ENCODE measurements at places on chromosomes 2 and 18.

- no peak for DNase-seq
Observed at GRCh38 chr2:17272170-17272569, 246.1 kb downstream of the RAD51AP2 start.

GRCh38 chr2:86671337-86671981 is 47.8 kb upstream of the RNF103 start:
- peak; percentile 46 for DNase-seq

GRCh38 chr18:45521136-45521535 is 94.1 kb upstream of the SLC14A2 start:
- DNase-seq = no peak

DNA sequence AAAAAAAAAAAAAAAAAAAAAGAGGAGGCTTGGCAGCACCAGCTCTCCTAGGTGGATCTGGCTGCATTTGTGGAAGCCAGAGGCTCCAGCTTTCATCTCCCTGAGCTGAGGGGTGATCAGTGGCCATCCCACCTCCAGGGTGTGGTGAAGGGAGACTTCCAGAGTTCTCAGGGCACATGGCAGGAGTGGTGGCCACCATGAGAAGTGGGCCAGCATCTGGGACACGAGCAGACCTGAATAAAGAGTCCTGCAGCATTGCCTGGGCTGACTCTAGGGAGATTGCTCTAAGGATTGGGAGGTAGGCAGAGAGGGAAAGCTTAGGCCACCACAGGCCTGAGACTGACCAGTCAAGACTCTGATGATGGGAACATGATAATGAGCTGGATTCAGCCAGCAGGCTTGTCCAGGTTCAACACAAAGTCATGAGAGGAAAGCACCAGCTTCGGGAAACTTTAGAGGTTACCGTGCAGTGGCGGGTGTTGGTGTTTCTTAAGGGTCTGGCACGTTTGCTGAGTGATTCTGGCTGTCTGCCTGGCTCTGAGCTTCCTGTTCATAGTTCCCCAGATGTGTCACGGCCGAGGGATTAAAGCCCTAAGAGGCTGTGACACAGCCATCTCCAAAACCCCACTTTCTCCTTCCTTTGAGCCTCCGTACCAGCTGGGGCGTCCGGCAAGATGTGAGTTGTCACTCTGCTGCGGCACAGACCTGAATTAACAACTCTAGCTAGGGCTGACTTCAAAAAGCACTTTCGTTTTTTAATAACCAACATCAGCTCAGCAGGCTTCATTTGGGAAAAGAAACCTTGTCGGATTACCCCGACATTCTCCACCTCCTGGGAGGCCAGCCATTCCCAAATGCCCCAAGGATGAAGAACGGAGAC is 38.3 kb upstream of the IL1R1 start:
- DNase-seq = no peak

- DNase-seq = no peak
Observed at GRCh38 chr2:112642966-112643365, 2.8 kb upstream of the SLC20A1 start.

DNA sequence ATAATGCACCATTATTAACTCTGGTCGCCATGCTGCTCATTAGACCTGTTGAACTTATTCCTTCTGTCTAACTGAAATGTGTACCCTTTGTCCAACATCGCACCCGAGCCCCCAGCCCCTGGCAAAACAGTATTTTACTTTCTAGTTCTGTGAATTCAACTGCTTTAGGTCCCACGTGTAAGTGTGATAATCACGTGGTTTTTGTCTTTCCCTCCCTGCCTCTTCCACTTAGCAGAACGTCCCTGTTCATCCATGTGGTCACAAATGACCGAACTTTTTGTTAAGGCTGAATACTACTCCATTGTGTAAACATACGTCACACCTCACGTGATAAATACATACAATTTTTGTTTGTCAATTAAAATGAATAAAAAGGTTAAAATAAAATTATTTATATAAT is 826.9 kb downstream of the DCDC2C start:
- no peak for DNase-seq

DNA sequence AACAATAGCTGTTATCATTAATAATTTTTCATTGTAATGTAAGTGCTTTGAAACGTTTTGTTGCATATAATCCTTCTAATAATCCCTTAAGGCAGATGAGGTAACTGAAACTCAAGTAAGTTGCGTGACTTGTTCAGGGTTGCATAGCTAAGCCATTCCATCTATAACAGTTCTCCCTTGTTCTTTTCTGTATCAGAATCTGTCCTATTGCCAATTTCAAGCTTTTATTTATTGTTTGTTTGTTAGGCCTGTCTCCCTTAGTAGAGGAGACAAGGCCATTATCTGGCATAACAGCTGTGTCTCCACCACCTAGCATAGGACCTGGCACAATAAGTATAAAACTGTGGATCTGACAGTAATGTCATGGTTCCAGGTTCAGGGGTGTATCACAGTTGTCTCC is 19.4 kb downstream of the BABAM2 start:
- no peak for DNase-seq

DNA sequence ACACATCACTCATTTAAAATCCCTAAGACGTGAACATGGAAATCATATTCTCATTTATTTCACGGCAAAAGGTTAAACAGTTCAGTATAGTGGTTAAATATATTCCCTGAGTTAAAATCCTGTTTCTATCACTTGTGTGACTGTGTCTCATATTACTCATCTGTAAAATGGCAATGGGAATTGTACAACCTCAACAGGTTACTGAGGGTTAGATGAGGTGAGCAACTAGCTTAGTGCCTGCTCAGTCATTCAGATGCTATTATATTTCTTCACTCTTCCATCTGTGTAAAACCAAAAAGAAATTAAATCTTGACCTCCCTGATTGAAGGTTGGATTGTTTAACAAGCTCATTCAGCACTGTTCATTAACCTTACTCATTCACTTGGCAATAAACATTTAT is 212.4 kb upstream of the STK17B start:
- no peak for DNase-seq

- no peak for DNase-seq
Observed at GRCh38 chr2:209687323-209687969, 84.2 kb upstream of the UNC80 start.

DNA sequence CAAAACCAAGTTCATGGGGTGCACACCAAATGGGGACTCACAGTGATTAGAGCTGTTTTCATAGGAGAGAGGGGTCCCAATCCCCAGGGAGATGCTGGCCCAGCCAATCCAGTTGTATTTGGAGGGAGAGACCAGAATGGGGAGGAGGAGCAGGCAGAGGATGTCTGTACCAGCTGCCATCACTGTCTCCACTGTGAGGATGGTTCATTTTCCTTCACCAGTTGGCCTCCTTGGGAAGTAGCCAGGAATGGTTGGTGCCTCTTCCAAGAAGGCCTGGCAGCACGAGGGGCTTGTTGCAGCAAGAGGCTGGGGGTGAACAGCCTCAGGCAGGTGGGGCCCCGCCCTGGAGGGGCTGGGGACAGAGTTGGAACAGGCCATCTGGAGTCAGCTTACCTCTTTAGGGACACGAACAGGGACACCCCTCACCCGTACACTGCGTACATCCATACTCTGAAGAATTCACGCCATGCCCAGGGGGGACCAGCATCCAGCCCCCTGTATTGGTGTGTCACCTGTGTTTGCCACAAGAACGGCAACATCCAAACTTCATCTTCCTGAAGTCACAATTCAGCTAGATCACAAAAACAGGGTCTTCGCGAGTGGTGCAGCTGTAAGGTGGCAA is 161.7 kb upstream of the ZNF236 start:
- no peak for DNase-seq

- no peak for DNase-seq
Observed at GRCh38 chr2:238811293-238811692, 36.6 kb upstream of the TWIST2 start.

DNA sequence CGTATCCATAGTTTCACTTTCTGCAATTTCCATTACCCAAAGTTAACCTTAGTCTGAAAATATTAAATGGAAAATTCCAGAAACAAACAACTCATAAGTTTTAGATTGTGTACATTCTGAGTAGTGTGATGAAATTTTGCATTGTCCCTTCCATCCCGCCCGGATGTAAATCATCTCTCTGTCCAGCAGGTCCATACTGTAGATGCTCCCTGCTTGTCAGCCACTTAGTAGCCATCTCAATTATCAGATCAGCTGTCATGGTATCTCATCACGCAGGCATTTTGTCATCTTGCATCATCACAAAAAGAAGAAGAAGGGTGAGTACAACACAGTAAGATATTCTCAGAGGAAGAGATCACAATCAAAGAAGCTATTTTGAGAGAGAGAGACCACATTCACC is 185.0 kb upstream of the STK17B start:
- peak; percentile 73 for DNase-seq

Measured in lung microvascular endothelial cell (primary cell).